ENCODE measurements at places on chromosomes 13 and 19.

GRCh38 chr13:40809471-40809870, 20.1 kb downstream of the SLC25A15 start:
- DNase-seq = no peak

GRCh38 chr13:35763782-35764123, 287.3 kb upstream of the MAB21L1 start:
- DNase-seq = no peak

DNA sequence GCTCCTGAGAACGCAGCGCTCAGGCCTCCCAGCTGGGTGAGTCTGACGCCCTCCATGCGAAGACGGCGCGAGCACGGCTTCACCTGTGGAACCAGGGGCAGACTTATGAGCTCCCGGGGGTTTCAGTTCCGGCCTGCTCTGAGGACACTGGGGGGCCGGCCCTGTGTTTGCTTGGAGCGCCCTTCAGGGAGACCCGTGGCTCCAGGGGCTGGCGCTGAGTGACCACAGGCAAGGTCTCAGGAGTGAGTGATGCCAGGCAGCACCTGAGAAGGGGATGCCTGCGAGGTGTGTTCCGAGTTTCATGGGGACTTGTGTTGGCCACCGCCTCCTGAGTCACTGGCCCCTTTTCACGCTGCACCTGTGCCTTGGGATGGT, 4.5 kb downstream of the MCF2L start:
- DNase-seq = no peak

GRCh38 chr13:41827507-41828213, 133.2 kb downstream of the VWA8 start:
- peak; percentile 39 for DNase-seq

- DNase-seq = no peak
These were observed 350.6 kb upstream of the ARGLU1 start for GRCh38 chr13:106918557-106918860.

GRCh38 chr13:29454931-29455481, 140.5 kb downstream of the SLC7A1 start:
- DNase-seq = no peak

DNA sequence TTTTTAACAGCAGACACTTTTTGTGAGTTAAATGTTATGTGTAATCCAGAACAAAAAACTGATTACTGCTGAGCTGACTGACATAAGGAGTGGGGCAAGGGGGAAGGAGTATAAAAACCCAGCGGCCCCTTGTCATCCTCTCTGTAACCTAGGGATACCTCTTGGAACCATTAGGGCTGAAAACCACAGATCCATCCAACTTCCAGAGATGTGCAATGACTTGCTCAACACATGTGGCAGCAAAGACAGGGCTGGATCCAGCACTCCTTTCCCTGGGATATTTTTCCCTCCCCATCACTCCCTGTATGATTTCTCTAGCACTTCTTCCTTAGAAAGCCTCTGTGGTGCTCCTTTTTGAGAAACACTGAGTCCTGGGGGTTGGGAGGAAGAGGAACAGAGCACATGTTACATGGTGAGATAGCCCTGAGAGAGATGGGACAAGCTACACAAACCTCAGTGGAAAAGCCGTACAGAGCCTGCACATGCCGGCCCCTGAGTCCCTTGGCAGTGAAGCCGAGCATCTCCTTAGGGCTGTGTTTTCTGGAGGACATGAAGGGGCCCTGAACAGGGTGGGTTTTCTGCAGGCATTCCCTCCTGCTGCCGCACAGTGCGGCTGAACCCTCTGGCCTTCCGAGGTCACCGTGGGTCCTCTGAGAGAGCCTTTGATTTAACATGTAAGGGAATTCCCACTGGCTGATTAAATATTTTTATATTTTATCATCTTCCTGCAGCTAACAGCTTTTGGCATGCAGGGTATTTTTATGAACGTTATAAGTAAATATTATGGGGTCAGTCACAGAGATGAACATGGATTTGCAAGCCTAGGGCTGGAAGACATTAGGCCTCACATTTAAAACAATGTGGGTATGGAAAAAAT, 219.9 kb downstream of the COG6 start:
- DNase-seq = no peak

DNA sequence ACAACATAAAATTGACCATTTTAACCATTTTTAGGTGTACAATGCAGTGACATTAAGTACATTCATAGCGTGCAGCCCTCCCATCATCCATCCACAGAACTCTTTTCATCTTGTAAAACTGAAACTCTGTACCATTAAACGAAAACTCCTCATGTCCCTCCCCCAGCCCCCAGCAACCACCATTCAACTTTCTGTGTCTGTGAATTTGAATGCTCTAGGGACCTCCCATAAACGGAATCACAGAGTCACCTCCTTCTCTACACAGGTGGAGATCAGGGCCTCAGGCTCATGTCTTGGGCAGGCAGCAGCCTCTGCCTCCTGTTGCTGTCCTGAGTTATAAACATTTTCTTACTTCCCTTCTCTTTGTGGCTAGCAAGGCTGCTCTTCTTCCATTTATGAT, 7.3 kb upstream of the CCNE1 start:
- no peak for DNase-seq

DNA sequence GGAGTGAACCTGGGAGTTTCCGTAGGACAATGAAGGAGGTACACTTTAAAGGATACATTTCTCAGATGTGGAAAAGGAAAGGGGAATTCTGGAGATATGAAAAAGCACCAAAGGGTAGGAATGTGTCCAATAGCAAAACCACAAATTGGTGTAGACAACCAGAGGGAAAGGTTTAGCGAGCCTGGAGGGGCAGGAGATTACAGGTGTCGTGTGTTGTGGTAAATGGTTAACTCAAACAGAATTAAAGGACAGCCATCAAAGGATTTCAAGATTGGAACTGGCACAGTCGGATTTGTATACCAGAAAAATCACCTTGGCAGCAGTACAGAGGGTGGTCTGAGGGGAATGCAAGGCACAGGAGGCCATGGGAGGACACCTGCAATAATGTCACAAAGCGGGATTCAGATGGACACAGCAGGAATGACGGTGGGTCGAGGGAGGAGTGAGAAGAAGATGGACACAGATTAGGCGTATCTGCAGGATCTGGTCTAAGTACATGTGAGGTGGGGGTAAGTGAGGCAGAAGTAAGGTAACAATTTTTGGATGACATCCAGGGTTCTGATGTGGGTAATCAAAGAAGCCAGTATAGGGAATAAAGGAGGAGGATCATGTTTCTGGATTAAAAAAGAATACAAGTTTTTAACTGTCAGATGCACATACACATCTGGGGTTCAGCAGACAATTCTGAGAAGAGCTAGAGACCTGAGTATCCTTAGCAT, 361.6 kb downstream of the KLF12 start:
- DNase-seq = no peak

- no peak for DNase-seq
These were observed 135.9 kb downstream of the RAP2A start for GRCh38 chr13:97569841-97570240.

GRCh38 chr13:37531049-37531448, 67.5 kb downstream of the POSTN start:
- DNase-seq = no peak

- no peak for DNase-seq
These were observed at the start of gene PGLYRP2 for GRCh38 chr19:15479391-15480345. TSS of gene PGLYRP2 (minus strand) at chr19:15479501. CDS start at chr19:15479371, 130 bp downstream.

GRCh38 chr13:68888832-68889231, 1218.8 kb upstream of the ATXN8OS start:
- DNase-seq = no peak

DNA sequence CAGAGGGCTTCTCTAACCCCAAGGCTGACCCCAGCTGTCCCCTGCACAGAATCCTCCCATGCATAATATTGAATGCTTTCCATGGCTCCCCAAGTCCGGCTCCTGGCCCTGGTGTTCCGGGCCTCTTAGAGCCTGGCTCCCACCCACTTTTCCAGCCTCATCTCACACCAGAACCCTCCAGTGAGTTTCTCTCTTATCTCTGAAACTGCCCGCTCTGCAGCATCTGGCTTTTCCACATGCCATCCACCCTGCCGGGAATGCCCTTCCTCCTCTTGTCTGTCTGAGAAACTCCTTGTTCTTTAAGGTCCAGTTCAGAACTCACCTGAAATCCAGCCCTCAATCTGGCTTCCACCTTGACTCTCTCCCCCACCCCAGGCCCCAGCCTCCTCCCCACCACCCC, 6.8 kb downstream of the SYNGR4 start:
- DNase-seq = no peak

GRCh38 chr13:49213997-49214916, 5.9 kb upstream of the MLNR start:
- no peak for DNase-seq

GRCh38 chr13:66405908-66406802, 824.0 kb downstream of the PCDH9 start:
- no peak for DNase-seq

DNA sequence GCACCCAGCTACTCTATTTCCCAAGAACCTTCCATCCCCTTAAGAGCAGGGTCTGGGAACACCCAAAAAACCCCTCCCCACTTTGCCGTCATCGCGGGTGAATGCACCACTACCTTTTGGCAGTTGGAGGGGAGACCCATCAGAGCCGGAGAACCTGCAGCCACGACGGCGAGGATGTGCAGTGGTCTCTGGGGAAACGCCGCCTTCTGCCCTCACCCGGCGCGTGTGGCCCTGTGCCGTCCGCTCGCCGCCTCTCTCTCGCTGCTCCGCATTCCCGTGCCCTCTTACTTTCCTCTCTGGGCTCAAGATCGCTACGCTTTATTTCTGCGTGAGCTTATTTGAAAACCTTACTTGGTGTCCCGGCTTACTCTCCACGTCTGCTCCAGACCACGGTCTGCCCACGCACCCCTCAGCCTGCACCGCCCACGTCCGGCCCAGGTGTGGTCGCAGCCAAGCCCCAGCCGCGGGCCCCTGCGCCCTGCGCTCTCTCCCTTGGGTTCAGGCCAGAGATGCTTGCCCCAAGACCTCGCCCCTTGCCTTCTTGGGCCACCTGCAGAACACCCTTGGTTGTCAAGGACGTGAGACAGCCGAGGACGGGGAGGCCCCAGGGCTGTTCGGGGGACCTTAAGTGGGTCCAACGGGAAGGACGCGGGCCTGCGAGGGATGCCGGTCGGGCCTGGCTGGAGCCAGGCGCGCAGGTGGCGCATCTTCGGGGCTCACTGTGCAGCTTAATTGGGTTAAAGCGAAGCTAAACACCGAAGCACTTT, 2.0 kb upstream of the MAB21L1 start:
- DNase-seq = no peak

DNA sequence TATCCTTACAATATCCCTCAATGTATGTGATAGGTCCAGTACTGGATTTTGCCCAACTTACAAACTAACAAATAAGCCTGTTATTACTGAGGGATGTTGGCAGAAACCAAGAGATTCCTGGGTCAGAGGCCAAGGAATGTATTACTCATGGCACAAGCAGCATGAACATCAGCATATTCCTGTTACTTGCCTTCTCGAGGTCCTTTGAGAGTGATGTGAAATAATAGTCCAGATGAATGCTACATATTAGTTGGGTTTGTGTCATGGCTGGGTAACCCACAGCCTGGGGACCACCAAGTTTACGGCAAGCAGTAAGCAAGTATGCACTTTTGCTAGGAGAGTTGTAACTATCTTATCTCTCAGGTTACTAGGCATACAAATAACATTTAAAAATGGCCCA, 384.5 kb upstream of the GPC6 start:
- no peak for DNase-seq

DNA sequence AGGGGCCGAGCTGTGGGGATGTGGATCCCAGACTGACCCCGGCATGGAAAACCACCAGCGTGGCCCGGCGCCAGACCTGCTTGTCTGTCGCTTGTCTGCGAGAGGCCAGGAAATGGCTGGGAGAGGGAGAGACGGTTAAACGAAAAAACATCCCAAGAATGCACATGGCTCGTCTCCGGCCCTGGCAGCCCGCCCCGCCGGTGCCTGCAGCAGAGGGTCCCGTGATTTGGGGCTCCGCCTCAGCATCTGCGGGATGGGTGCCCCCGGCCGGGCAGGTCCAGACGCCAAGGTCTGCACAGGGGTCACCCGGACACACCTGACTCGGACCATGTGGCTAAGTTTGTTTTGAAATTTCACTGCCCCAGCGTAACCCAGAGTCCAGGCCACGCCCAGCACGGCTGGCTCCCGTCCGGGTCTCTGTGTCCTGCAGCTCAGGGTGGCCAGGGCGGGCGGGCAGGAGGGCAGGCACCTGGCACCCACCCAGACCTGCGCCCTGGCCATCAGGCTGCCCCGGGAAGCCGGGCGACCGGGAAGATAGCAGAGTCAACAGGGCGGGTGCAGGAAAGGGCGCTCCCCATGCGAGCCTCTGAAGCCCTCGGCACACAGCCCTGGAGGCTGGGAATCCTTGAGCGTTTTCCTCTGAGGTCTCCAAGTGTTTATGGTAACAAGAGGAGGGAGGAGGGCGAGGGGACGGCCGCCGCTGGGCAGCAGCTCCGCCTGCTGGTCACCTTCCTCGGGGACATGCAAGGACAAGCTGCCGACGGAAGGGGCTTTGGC, 103.2 kb downstream of the GADD45B start:
- DNase-seq = peak; percentile 56

DNA sequence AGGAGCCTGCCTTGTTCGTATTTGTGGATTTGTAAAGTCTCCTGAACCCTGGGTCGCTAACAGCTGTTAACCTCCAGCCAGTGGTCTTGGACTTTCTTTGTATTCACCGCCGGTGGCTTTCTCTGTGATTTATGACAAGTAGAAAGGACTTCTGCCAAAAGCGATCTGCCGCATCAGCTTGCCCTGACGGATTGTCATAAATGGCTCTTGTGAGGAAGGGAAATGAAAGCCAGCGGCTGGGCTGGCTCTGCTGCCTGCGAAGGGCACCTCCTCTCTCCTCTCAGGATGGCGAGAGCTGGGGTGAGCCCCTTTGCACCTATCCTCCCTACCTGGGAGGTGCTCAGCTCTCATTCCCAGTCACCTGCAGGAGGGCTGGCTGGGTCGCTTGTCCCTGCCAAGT, 25.6 kb downstream of the DHRS12 start:
- DNase-seq = no peak

DNA sequence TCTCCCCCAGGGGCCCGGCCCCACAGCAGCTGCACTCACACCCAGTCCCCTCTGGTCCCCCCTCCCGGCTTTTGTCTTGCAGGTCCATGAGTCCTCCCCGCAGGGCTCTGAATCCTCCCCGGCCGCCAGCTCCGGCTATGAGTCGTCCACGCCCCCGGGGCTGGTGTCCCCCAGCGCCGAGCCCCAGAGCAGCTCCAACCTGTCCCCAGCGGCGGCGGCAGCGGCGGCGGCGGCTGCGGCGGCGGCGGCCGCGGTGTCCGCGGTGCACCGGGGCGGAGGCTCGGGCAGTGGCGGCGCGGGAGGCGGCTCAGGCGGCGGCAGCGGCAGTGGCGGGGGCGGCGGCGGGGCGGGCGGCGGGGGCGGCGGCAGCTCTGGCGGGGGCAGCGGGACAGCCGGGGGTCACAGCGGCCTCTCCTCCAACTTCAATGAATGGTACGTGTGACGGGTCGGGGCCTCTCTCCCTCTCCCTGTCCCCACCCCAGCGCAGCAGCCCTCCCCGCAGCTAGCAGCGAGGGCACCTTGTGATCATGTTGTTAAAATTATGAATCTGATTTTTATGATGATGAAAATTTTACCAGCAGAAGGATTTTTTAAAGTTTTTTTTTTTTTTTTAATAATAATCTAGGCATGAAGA, 3.8 kb downstream of the ZIC2 start:
- no peak for DNase-seq

All from glomerular endothelial cell (primary cell).